ENCODE measurements at places on chromosomes 1 and 21.

- DNase-seq = no peak
Measured at GRCh38 chr1:219792337-219793021, 135.9 kb downstream of the SLC30A10 start.

DNA sequence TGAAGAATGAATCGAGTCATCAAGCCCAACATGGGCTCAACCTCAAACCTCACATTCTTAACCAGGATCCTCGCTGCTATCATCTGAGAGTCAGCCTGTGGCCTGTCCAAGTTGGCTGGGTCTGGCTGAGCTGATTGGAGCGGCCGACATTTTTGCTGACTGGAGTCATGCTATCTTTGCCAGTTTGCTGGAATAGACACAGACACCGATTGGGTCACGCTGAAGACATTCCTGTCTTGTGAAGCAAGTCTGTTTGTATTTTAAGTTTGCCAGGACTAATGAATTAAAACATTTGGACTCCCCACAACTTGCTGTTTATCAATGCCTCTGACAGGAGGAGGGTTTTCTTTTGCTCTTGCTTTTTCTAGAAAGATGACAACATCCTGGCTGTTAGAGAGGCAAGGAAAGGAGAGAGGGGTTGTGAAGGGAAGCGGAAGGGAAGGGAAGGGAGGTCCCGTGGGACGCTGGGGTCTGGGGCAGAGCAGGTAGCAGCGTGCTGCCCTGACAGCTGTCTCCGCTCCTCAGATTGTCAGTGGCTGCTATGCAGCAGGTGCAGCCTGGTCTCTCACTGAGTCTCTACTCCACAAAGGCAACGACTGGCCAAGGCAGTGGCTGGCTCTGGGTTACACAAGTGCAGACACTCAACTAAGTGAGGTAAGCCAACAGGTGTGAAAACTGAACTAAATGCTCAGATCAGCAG lies at the start of gene MAP3K7CL:
Gene MAP3K7CL, plus strand, starts transcription at position 375 of the 700 bp plus-strand sequence. CDS start 2,701 bp downstream, outside the sequence.
- DNase-seq = no peak

- no peak for DNase-seq
Measured at GRCh38 chr1:46053734-46054133, 78.7 kb downstream of the PIK3R3 start.

GRCh38 chr1:65297706-65298105 lies 11.6 kb upstream of the DNAJC6 start:
- DNase-seq = no peak

- DNase-seq = no peak
Measured at GRCh38 chr1:56553046-56553445, 26.3 kb downstream of the PLPP3 start.

- DNase-seq = no peak
Measured at GRCh38 chr1:218361298-218362065, 16.3 kb downstream of the TGFB2 start.

DNA sequence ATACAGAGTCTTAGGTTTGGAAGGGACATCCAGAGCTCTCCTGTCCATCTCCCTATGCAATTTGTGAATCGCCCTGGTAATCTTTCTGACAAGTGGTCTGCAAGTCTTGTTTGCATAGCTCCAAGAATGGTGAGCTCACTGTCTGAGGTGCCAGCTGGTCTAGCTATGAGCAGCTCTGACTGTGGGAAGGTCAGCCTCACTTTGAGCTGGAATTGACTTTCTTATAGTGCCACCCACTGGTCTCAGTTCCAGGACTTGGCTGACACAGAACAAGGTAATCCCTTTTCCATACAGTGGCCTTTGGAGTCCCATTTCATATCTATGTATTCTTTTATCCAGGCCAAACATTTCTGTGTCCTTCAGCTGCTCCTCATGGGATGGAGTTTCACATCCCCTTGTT lies 95.6 kb upstream of the C8B start:
- DNase-seq = no peak

DNA sequence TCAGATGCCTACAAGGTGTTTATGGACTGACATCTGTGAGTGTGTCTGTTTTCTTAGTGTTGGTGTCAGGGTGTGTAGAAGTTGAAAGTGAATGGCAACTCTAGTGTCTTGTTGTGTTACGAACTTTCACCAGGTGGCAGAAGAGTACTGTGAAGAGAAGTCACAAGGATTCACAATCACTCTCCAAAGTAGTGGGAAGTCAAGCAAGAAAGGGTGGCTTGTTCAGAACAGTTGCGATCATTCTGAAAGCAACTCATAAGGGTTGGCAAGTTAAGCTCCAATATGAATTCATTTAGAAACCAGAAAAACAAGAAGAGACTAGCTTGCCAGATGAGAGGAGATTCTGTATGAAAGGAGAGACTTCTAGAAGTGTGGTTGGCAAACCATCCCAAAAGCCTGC lies 86.1 kb downstream of the FASLG start:
- peak; percentile 53 for DNase-seq

DNA sequence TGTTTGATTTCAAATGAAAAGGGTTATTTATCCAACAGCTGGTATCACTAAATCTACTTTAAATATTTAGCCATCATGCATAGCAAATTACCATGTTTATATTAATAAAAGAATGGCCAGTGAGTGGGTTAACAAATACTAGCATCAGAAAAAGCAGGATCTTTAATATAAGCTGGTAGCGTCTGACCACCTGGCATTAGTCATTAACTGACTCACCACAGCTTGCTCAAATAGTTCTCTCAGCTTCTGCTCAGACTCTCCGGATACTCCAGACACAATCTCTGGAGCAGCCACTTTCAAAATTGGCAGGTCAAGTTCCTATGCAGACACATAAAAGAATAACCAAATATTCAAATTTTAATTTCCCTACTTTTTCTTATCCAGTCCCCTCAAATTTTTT lies 29.6 kb downstream of the NVL start:
- no peak for DNase-seq

DNA sequence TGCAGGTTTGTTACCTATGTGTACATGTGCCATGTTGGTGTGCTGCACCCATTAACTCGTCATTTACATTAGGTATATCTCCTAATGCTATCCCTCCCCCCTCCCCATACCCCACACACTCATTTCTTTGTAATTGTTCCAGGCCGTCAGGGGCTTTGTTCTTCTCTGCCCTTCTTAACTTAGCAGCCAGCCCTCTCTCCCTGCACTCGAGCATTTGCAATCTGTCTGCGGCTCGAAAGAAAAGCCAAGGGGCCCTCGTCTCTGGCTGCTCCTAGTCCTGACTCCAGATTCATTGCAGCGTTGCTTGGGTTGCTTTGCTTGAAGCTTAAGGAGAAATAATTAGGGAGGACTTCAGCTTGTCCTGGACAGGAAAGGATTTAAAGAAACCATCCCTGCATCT lies 85.7 kb downstream of the ATP1A1 start:
- no peak for DNase-seq

DNA sequence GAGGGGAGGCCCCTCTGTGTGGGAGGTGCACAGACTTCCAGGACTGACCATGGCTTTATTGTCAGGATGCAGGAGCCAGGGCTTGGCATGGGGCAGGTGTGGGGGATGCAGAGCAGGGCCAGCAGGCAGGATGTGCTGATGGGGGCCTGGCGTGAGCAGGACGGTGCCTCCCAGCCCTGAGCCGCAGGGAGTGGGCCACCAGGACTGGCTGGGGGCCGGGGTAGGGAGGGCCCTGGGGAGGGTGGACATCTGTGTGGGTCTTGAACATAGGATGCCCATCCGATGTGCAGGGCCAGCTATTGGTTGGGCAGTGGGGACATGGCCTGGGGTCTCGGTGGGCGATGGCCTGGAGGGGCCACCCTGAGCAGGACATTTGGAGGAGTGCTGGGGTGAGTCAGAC lies 15.6 kb downstream of the PRMT2 start:
- no peak for DNase-seq

Data from GM06990 (cell line).